ENCODE measurements at places on chromosomes 2 and 18.

- peak; percentile 69 for DNase-seq
These were observed 14.7 kb upstream of the EML6 start for GRCh38 chr2:54708584-54709335.

DNA sequence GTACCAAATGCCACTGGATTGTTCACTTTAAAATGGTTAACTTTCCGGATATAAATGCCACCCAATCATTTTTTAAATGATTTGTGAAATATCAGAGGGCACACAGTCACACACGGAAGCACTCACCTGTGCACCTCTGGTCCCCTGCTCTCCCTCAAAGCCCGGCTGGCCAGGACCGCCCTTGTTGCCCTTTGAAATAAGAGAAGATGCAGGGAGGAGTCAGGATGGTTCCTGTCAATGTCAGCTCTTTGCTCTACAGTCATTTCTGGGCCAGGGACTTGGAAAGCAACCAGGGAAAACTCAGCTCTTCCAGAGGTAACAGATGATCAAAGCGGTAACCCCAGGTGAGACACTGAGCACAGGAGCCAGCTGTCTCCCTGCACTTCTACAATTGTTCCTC is 60.7 kb downstream of the COL6A3 start:
- no peak for DNase-seq

DNA sequence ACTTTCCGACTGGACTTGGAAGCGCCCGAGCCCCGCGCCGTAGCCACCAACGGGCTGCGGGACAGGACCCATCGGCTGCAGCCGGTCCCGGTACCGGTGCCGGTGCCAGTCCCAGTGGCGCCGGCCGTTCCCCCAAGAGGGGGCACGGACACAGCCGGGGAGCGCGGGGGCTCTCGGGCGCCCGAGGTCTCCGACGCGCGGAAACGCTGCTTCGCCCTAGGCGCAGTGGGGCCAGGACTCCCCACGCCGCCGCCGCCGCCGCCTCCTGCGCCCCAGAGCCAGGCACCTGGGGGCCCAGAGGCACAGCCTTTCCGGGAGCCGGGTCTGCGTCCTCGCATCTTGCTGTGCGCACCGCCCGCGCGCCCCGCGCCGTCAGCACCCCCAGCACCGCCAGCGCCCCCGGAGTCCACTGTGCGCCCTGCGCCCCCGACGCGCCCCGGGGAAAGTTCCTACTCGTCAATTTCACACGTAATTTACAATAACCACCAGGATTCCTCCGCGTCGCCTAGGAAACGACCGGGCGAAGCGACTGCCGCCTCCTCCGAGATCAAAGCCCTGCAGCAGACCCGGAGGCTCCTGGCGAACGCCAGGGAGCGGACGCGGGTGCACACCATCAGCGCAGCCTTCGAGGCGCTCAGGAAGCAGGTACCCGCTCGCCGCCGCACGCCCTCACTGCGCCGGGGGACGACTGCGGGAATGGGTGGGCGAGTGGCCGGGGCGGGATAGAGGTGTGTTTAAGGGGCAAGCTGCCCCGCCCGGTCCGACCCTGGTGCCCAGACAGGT is 713 bp downstream of the ATOH8 start:
- DNase-seq: no peak

DNA sequence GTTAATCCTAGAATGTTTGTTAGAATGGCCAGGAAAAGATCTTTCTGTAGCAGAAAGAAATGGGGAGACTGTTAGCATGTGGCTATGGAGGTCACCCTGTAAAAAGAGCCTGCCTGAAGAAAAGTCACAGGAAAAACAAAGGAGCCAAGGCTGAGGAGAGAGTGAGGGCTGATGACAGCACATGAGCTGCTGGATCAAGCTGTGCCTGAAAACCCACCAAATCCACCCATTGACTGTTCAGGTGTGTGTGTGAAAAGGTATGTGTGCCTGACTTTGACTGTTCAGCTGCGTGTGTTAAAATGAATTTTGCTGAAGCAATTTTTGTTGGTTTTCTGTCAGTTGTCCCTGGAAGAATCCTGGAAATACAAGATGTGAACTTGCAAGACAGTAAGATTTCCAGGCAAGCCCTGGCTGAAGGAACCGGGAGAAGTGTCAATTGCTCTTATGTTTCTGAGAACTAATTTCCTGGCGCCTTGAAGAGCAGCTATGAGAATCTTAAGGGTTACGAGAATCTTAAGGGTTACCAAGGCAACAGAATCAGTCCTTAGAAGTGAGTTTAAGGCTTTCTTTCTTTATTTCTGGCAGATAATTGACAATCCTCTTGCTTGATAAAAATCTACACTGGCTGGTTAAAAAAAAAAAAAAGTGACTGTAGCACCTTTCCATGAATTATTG is 73.0 kb upstream of the LGALSL start:
- no peak for DNase-seq

DNA sequence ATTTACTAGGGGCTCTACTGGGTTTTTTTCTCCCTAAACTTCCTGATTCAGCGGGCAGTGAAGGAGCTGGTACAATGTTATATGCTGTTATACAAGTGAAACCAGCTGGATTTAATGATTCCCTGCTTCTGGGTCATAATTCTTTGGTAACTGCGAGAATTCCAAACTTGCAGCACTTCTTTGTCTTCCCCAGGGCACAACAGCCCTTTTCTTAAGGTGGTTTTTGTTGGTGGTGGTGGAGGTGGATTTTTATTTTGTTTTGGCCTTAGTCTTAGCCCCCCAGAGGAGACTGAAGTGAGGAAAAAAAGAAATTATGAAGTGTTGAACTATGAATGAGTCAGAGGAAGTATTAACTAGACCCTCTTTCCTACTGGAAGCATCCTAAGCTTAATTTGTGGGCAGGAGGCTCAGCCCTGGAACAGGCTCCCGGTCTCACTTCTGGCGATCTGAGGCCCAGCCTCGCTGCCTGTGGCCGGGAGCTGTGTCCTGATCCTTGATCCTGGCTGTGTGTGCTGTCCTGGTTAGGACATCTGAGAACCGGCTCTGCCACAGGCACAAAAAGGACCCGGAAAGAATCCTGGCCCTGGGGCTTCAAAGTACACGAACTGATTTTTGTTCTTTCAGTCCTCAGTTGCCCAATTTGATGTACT is 141.9 kb downstream of the LYPD6B start:
- DNase-seq: no peak

GRCh38 chr2:22110244-22110651 is 986.5 kb downstream of the TDRD15 start:
- DNase-seq: no peak

- peak; percentile 61 for DNase-seq
These were observed 71.7 kb downstream of the NCAPH start for GRCh38 chr2:96407041-96407918.

- no peak for DNase-seq
These were observed 50.6 kb downstream of the CD8B2 start for GRCh38 chr2:106537791-106538191.

- no peak for DNase-seq
These were observed 244.5 kb upstream of the MEX3C start for GRCh38 chr18:51442012-51442411.

DNA sequence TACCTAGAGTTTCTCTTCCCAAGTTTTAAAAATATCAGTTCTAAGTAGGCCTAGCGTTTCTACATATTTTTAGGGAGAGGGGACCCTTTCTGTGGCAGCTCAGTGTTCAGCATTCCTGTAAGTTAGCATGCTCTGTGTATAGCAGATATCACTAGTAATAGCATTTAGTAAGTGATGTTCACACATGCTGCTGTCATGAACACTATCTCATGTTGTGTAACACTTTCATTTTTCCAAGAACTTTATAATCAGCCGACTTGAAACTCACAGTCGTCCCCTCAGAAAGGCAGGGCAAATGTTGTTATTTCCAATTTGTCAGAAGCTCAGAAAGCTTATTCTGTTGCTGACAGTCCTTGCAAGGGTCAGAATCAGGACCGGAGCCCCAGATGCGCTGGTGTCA is 267.7 kb downstream of the ALPK2 start:
- DNase-seq: no peak

- DNase-seq: no peak
These were observed 64.6 kb upstream of the ZBTB7C start for GRCh38 chr18:48473816-48474215.

DNA sequence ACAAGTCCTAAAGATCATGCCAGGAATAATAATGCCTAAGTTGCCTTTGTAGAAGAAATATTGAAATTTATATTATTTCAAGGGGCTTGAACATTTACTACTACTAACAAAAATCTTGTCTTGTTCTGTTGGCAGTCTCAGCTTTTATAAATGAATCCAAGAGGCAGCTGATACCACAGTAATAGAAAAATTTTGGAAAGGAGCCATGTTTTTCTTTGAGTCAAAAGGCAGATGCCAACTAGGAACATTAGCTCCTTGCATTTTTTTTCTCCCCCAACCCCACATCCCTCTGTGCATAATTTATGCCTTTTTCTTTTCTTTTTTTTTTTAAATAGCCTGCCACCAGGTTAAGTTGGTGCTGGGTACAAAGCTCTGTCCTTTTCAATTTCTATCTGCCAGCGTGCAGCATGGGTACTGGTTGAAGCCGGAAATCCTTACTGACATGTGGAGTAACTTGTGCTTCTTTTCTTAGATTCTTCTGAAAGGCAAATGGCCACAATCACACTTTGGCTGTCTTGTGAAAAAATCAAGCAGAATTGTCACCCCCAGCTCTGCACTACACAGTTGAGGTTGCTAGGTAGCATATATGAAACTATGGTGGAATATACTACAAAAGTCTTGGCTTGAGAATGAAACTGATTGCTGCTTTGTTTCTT is 98.8 kb downstream of the RHBDD1 start:
- no peak for DNase-seq

GRCh38 chr2:234458466-234458865 is 38.4 kb downstream of the ARL4C start:
- DNase-seq: no peak

DNA sequence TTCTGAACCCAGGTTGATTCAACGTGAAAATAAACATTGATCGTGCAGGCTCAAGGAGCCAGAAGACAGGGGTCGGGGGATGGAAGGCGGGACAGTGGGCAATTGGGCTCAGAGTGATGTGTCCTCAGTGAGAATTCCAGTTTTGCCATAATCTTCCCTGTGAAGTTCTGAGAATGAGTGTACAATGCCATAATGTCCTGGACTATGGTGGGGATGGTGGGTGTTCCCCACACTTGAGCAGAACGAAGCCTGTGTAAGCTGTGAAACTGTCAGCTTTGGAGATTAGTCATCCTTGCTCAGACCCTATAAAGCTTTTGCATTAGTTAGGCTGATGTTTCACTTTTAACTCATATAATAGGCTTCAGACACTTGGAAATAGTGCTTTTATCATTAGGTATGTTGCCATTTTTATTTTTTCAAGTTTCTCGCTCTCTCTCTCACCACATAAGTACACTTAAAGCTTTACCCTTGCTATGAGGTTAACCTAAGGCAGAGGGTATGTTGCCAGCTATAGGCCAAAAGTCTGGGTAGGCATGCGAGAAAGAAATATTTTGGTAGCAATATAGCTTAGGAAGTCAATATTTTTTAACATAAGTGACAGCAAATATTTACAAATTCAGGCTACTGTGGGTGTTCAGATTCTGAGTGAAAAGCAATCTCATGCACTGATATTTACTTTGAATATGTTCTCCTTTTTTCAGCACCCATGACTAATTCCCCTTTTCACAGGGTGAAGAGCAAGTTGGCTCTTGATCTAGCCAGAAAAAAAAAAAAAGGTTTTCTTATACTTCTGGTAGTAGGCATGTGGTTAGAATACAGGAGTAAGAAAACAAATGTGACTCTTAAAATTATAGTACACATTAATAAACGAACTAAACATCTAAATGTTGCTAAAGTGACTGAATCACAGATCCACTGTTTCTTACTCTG is 47.2 kb downstream of the CDC42EP3 start:
- DNase-seq: no peak

GRCh38 chr18:55407774-55408535 is 180.0 kb downstream of the TCF4 start:
- DNase-seq: no peak

- no peak for DNase-seq
These were observed 36.3 kb upstream of the SLC8A1 start for GRCh38 chr2:40488101-40488601.

- peak; percentile 6 for DNase-seq
These were observed 140.1 kb downstream of the HDAC4 start for GRCh38 chr2:239260546-239261327.

DNA sequence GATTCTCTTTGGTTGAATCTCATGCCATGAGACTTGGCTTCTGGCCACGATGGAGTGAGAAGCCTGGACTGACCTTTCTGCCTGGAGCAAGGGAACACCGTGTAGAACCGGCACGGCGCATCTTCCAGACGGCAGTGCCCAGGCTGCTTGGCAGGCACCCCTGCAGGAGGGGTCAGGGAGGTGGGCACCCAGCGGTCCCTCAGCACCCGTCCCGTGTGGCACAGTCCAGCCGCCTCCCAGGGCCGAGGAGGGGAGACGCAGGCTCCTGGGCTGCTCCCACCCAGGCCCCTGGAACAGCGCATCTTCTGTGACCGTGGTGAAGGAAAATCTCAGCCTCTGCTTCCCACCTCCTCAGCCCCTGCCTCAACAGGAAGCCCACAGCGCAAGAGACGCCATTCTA is 95.7 kb downstream of the CMPK2 start:
- no peak for DNase-seq

GRCh38 chr2:176507786-176508185 is 238.5 kb downstream of the MTX2 start:
- no peak for DNase-seq

- DNase-seq: peak; percentile 35
These were observed 328.0 kb downstream of the TSN start for GRCh38 chr2:122083256-122084048.

GRCh38 chr2:9638532-9638931 is 7.7 kb upstream of the YWHAQ start:
- peak; percentile 77 for DNase-seq

DNA sequence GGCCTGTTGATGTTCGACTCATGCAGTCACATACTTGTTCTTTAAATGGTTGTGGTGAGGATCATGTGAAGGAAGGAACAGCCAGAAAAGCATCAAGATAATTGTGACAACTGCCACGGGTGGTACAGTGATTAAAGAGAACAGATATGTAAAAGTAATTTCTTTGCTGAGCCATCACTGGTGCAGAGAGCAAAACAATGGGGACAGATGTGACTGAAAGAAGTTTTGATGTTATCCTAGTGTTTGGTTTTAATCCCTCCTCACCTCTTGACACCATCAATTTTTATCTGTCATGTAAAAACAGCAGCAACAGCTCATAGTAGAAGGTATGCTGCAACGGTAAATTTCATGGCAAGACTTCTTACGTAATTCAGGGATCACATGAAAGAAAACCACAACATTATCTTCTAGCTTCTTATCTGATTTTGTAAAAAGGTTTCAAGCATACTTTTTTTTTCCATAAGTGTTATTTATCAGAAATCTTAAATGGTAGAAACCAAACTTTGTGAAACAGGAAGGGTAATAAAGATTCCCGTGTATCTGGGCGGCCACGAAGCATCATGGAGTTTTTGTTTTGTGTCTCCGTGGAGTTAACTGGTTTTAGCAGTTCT is 65.2 kb downstream of the PLCL1 start:
- DNase-seq: no peak

DNA sequence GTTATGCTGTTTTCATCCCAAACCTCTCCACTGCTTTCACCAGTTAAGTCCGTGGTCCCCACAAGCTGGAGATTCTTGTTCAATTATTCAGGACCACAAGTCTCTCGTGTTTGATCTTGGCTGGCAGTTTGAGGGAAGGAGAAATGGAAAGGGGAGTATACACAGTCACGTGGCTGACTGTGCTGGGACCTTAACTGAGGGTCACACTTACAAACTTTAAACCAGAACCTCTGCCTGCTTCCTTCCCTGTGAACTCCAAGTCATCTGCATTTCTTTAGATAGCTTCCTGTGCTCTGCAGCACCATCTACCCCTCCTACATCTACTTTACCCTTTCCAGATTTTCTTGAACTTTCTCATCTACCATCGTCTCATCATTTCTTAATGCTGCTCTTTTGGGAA is 91.7 kb downstream of the ARHGEF4 start:
- DNase-seq: no peak

- no peak for DNase-seq
These were observed 120.9 kb downstream of the TMEFF2 start for GRCh38 chr2:192073878-192074277.

- DNase-seq: no peak
These were observed 3.8 kb upstream of the TBR1 start for GRCh38 chr2:161412346-161412745.

Measured in right hindlimb (tissue), 1 donor.